ENCODE measurements at places on chromosomes 4 and X. TPM values are rescaled to one million over a fixed set of nuclear protein-coding genes. Genes with fewer than 3 reads are reported as not detected.

GRCh38 chr4:187724456-187724855, 271.1 kb upstream of the ZFP42 start:
- no peak overlapping the region for H3K4me3 ChIP-seq
- no peaks in the 10 kb centered on the region for H3K4me1 ChIP-seq
- DNase-seq, result no peak

The RS1 gene
- total RNA-seq, result not detected

The EOLA2 gene
- 15.3 TPM for total RNA-seq

The TKTL2 gene
- total RNA-seq, result not detected

All from suprapubic skin (tissue), 4 donors.